Kidney (tissue), 22 donors: ENCODE measurements at places on chromosomes 11 and 22. TPM values are rescaled to one million over a fixed set of nuclear protein-coding genes. Genes with fewer than 3 reads are reported as not detected.

DNA sequence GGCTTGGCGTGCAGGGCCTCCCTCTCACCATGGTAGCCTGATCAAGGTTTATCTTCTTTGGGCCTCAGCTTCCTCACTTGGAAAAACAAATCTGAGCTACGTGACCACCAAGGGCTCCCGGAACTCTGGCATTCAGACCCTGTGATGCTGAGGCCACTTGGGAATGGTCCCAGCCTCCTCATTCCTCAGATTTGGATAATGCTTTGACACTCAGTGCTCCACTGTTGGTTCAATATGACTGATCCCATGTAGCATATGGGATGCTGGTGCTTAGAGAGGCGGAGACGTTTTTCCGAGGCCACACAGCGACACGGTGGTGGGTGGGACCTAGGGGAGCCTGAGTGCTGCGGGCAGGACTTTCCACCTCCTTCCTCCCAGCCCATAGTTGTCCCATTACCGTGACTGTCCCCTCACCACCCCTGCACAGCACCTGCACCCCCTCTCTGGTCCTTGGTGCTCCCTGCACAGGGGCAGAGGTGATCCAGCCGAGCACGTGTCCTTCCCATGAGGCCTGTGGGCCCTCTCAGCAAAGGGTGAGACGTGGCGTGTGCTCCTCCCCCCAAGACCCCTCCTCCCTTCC lies 23.1 kb downstream of the MB start:
- DNase-seq: peak; percentile 31

DNA sequence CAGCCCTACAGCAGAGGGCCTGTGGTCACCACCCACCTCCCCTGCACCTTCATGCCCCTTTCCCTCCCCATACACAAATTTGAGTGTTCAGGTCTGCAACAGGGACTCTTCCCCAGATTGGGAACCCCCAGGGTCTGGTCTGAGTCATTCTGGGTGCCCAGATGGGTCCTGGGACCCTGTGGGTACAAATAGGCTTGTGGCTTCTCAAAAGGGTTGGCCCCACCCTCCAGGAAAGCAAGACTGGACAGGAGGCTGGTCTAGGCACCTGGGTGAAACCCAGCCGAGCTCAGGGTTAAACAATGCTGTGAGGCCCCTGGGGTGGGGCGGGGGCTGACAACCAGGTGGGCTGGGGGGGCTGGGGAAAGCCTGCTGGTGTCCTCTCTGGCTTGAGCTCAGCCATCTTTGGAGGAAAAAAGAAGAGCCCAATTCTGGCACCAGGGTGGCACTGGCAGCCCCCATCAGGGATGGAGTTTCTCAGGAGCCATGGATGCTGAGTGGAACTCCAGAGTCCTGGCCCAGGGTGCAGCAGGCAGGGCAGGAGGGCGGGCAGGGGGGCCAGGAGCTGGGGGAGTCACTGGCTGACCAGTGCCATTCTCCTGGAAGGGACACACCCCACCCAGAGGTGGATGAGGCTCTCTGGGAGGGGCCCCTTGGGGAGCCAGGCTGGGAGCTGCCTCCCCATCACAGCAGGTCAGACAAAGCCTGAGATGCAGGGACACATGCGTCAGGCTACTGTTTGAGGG lies 1.1 kb downstream of the SEPTIN5 start:
- no peak for DNase-seq

Gene FADS3
- total RNA-seq: 58.2 TPM

DNA sequence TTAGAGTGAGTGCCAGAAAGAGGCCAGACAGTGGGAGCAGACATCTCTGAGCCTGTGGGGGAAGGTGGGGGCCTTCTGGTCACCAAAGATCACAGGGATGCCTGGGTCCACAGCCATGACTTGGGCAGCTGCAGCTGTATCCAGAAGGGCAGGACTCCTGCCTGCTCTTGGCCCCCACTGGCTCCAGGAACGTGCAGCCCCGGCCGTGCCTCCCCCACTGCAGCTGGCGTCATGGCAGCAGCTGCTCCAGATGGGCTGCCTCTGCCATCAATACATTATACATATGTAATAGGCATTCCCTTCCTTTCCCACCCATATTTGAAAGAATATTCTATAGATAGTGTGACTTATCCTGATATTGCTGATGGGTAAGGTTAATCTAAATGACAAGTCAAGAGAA lies 195.5 kb upstream of the SNX19 start:
- DNase-seq: no peak

Gene FOLH1
- 1.3 TPM for total RNA-seq

Gene CHRM1
- 0.44 TPM for total RNA-seq

DNA sequence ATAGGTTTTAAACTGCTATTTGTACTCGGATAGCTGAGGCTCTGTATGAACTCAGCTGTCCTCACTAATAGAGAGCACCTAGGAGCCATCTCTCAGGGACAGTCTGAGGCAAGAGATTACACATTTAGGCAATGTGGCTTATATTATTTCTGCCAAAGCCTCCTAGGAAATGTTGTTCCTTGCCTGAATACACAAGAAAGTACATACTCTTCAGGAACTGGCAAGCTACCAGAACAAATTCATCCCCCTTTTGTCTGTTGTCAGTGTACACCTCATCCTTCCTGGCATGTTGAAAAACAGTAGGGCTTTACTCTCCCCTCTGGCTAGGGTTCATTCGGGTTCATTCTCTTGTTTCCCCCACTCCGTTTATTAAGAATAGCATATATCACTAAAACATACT lies 615.9 kb upstream of the FAT3 start:
- DNase-seq: no peak

GRCh38 chr11:96045622-96046456 lies 121.9 kb upstream of the MTMR2 start:
- peak; percentile 72 for DNase-seq

GRCh38 chr11:36540998-36541397 lies 26.8 kb upstream of the RAG1 start:
- DNase-seq: no peak

Gene EWSR1
- 214 TPM for total RNA-seq

DNA sequence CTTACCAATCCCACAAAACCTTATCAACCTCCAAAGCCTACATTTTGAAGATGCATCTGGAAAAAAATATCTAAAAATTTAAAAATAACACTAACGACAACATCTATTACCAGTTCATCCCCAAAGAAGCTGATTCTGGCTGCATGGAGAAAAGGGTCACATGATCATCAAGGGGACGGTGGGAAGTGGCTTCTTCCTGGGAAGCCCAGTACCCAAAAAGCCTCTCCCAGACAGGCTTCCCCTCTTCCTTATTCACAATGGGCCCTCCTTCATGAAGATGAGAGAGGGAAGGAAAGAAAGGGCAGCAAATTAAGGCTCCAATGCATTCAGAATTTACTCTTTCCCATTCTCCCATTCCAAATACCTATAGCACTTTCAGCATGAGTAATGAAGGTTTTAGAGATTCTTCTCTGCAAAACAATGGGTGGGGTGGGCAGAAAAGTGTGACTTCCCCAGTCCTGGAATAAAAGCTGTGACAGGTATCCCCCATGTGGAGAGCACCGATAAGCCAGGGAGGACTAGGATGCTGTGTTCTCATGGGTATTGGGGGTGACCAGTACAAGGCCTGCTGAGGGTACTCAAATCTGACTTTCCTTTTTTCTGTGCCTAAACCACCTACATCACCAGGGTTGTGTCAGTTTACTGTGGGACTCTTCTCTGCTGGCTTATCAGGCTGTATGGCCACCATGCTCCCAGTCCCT lies 88.2 kb downstream of the SIK3 start:
- no peak for DNase-seq

DNA sequence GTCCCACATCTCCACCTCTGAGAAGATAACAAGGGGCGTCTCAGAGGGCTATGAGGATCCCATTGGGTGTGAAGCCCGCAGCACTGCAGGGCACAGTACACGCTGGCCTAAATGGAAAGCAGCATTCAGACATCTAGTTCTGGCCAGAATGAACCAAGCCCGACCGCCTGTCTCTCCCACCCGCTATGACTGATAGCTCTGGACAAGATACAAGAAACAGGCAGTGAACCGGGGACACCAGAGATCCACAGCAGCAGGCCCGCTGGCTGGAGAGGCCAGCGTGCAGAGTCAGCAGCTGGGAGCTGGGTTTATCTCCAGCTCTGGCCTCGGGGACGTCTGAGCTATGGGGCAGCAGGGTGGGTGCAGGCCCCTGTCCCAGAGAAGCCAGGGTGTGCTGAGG lies 9.6 kb downstream of the CERK start:
- peak; percentile 73 for DNase-seq

Gene ME3
- 13.2 TPM for total RNA-seq

Gene CAVIN3
- 58.1 TPM for total RNA-seq

Gene RCOR2
- 0.76 TPM for total RNA-seq

DNA sequence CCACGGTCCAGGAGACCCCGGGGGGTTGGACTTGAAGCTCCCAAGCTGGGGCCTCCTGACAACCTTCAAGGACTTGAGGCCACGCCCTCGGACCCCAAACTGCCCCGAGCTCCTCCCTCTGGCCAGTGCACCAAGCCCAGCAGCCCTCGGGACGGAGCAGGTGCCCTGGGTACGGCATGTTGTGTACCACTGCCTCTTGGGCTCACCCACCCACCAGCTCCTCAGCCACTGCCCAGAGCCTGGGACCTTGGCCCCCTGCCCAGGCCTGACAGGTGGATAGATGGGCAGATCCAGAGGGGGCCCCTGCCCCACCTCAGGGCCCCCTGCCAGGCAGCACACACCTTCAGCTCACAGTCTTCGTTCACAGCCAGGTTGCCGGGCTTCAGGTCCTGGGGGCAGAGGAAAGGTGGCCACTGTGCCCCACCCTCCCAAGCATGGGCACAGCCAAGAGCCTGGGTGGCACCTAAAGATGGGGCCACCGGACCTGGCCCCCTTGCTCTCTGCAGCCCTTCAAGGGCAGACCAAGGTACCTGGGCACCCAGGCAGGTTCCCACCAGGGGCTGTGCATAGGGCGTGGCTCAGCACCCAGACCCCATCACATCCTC lies 5.1 kb downstream of the MAPK12 start:
- no peak for DNase-seq

DNA sequence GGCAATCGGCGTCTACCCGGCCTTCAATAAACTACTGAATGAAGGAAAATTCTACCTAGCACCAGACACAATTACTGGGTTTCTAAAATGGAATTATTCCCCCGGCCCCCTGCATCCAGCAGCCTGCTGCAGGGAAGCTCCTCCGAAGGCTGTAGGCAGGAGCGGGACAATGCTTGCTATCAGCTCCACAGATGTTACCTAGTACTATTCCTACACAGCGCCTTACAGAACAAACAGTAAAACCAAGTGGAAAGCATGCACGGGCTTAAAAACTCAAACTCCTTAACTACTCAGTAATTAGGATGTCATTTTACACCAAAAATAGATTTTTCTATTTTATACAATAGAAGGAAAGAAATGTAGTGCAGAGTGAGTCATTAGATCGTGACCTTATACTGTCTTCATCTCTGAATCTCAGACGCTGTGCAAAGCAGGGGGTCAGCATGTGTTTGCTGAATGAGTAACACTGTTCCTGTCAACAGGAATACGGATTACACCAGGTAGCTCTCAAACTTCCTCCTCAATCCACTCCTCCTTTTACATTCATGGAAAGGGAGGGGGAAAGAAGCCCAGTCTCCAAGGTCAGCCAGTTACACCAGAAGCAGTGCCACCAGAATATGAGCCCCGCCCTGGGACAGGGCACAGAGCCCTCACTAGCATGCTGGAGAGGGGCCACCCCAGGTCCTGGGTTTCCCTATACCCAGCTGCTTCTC lies 74.9 kb downstream of the PACSIN2 start:
- no peak for DNase-seq

DNA sequence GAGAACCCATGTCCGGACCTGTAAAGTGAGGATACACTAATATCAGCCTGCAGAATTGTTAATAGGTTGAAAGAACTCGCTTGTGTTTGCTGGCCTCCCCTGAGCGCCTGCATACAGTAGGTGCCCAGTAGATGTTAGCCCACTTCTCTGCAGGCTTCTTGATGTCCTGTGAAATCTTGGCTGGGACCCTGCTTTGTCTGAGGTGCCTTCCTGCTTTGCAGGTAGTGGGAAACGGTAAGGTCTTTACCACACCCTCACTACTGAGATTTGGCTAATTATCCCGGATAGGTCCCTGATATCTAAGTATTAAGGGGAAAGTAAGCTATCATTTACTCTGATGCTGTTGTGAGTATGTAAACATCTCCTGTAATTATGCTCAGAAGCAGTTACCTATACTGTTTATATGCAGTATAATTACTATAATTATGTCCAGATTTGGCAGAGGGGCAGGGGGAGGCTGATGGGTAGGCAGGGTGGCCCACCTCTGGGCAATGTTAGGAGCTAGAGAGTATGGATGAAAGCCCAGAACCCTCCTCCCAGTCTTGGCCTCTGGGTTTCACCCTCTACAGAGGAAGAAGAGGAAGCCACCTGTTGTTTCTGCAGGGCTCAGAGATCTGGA lies 1.2 kb upstream of the ARRB1 start:
- peak; percentile 28 for DNase-seq

DNA sequence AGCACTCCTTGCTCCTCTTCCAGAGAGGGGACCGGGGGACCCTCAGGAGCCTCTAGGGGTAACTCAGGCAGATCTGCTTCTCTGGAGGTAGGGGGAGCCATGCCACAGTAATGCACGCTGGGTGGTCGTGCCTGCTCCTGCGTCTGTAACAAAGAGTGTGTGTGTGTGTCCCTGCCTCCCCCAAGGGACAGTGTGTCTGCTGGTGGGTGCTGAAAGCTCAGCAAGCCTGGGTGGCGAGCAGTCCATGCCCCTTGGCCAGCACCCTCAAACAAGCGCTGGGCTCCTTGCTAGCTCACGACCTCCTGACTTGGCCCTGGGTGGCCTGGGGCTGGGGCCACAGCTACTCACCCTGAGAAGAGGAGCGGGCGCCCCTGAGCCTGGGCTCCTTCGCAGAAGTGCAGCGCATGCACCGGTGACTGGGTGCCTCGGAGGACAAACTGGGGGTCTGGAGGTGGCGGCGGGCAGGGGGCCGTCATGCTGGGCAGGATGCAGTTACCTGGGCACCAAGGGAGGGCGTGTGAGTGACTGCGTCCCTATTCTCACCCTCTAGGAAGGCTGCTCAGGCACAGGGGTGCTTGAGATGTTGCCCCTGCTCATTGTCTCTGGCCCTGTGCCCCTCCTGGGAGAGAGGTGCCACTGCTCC lies 33.7 kb downstream of the GNB1L start:
- no peak for DNase-seq

DNA sequence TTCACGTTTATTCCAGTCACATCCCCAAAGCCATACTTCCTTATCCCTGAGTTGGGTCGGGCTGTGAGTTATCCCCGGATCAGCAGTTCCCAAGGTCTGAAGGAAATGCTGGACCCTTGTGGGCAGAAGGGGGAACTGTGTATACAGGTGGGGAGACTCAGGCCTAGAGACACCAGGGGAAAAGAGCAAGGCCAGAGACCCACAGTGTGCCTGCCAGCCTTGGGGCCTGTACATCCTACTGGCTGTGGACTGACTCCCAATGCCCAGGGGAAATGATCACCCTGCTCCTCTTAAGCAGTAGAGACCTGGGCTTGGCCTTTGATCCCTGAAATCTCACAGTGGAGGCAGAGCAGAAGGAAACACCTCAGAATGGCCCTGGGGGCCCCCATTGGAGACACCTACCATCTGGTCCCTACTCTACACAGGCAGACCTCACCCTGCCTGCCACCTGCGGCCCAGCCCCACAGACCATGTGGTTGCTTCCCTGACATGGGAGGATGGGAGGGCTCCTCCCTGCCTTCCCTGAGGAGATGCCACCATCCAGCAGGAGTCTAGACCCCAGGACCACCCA lies 1.3 kb downstream of the SELENOM start:
- DNase-seq: peak; percentile 58

Gene FAM118B
- total RNA-seq: 21.5 TPM

- no peak for DNase-seq
Observed at GRCh38 chr11:96097844-96098421, 174.0 kb upstream of the MTMR2 start.

Gene MS4A12
- not detected for total RNA-seq

Gene GP1BB
- 1.9 TPM for total RNA-seq

Gene RASD2
- 3.4 TPM for total RNA-seq

Gene SLC6A5
- total RNA-seq: not detected

Gene VSIG10L2
- not detected for total RNA-seq
